Lower lobe of right lung (tissue), 2 donors: ENCODE measurements at places on chromosomes 2 and 18. TPM values are rescaled to one million over a fixed set of nuclear protein-coding genes. Genes with fewer than 3 reads are reported as not detected.

- no peak for DNase-seq
Observed at GRCh38 chr2:196957442-196957841, 30.9 kb upstream of the PGAP1 start.

DPP4 gene
- total RNA-seq, result 24.5 TPM

RNF25 gene
- total RNA-seq, result 21.5 TPM

PLEKHB2 gene
- 91.4 TPM for total RNA-seq

GRCh38 chr2:191933307-191934105, 86.6 kb upstream of the CAVIN2 start:
- DNase-seq, result no peak

POTEF gene
- not detected for total RNA-seq

GRCh38 chr2:127422559-127423477, 4.6 kb downstream of the PROC start:
- DNase-seq, result peak; percentile 70

CAB39 gene
- 78.7 TPM for total RNA-seq

DNA sequence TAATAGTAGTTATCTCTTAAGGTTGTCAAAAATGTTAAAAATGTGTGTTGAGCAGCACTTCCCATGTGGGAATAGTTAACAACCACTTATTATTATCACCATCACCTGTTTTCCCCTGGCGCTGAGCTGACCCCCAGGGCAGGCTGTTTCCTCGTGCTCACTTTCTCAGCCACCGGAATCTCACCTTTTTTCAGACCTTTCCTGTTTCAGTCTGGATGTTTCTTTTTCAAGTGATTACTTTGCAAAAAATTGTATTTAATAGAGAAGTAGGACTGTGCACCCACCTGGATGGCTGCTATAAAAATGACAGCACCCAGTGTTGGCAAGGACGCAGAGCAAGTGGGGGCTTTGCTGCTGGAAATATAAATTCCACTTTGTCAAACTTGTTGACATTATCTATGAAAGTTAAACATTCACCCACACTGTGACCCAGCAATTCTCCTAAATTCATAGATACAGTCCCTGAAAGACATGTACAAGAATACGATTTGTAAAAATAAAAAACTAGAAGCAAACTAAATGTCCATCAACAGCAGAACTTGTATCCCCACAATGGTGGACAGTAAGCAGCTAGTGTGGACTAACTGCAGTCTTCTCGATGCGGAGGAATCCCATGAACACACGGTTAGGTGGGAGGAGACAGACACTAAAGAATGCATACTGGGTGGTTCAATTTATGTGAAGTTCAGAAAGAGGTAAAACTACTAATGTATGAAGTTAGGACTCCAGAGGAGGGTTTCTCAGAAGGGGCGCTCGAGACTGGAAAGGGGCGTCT, 66.5 kb downstream of the SOWAHC start:
- no peak for DNase-seq

DNA sequence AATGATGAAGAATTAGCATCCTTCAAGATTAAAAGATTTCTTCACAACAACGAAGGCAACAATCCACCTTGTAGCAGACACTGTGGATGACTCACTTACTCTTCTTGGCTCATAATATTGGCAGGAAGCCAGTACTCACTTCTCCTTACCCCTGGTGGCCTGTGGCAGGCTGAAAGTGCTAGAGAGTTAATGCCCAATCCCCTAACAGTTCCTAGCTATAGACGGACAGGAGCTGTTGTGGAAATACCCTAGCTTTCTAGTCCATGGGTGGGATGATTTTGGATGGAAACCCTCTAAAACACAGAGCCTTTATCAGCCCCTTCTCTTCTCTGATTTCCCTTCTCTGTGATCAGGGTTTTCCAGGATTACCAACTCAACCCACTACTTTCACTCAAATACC, 128.6 kb upstream of the NYAP2 start:
- no peak for DNase-seq

CRYBA2 gene
- total RNA-seq, result not detected

GPR45 gene
- not detected for total RNA-seq

DNA sequence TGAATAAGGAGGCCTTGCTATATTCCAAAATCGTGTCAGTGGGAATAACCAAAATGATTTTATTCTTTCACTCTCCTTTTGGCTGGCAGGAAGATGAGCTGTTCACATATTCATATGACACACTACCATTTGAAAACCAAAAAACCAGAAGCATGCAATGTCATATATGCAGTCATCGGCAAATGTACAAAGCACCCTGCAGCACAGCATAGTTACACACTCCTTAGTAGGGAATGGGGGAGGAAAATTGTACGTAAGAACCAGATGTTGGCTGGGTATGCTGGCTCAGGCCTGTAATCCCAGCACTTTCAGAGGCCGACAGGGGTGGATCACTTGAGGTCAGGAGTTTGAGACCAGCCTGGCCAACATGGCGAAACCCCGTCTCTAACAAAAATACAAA, 176.6 kb downstream of the GFPT1 start:
- DNase-seq, result no peak

- no peak for DNase-seq
Observed at GRCh38 chr2:109290887-109291643, 162.1 kb downstream of the SH3RF3 start.

TMEM198 gene
- total RNA-seq, result 1.4 TPM

RAB31 gene
- 110 TPM for total RNA-seq

G6PC2 gene
- not detected for total RNA-seq

DNA sequence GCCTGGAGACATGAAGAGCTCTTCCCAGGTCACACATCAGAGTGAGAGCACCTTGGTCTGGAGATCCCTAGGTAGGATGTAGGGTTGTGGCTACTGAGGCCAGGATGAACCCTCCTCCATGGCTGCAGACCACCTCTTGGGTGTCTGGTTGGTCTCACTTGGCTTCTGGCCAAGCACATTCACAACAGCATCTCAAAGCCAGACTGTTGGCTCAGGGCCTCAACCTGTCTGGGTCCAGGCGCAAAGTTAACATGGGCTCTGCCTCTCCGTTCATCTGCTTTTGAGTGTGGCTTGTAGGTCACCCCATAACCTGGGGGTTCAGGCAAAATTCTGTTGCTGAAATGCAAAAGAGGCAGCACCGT, 40.1 kb downstream of the RHOB start:
- no peak for DNase-seq

- DNase-seq, result no peak
Observed at GRCh38 chr18:5300476-5301010, 5.0 kb upstream of the ZBTB14 start.

SERPINB4 gene
- total RNA-seq, result not detected

- no peak for DNase-seq
Observed at GRCh38 chr18:37565101-37565976, at the start of gene CELF4. Gene CELF4 (minus strand): TSS chr18:37565798.

GRCh38 chr18:78892177-78892576, 87.4 kb upstream of the SALL3 start:
- no peak for DNase-seq

MEP1B gene
- not detected for total RNA-seq

GPR35 gene
- 4.7 TPM for total RNA-seq

DNA sequence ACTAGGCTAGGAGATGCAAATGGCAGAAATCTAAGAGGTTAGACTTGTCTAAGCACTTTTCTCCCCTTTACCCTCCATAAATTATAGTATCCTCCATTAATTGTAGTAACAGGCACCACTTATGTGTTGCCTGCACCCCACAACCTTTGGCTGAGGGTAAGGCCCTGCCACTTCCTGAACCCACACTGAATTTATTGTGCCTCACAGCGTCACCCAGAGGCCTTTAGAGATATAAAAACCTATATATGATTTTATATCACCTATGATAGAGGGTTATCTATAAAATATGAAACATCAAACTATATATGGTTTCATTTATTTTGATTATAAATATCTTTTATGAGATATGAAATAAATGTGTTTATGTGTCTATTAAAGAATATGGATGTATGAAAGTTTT, 2.6 kb downstream of the UGT1A9 start:
- DNase-seq, result no peak

DNA sequence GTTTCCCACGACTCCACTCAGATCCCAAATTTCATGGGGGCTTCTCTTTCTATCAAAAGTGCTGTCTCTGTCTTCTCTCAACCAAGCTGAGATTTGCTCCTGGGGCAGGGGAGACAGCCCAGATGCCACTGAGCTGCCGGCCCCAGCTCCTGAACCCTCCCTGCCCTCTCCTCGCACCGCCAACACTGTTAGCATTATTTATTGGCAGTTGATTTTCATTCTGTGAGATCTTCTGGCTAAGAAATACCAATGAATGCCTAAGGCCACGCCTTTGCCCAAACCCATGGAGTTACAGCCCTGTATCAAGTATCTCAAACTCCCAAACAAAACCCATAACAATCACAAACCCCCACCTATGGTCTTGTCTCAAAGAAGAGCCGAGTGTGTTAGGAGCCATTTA, 153.0 kb upstream of the TWIST2 start:
- no peak for DNase-seq
